ENCODE measurements at places on chromosomes 5 and 9.
A peak's percentile ranks its signal among the peaks of the same experiment; 100 is the strongest.

DNA sequence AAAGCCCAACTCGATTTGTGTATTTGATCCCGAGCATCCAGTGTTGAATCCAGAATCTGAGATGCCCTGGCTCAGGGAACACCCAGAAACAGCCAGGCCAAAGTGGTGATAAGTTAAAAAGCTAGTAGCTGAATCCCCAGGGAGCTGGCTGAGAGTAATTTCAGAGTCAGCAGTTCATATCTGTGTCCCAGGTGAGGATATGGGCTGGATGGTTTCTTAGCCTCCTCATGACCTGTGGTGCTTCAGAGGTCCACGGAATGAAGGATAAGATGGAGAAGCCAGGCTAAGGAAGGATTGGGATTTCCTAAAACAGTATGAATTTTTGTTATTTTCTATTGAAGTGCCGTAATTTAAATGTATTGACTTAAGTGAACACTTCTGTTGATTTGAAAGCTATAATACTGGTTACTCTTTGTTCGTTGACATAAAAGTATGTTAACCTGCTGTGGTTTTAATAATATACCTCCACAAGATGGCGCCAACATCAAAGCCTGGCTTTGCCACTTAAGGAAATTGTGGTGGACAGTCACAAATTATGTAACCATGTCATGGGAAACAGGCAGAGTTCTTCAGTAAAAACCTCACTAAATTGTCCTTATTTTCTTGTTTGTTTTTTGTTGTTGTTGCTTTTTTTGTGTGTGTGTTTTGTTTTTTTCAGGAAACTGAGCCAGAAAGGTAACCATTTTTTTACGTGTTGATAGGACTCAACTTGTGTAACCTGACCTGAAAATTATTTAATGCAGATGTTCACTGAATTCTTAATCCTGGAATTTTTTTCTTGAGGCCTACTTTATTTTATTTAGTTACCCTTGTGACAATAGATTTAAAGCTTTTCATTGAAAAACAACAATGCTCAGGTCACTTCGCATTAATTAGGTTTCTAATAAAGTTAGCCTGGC, 11.4 kb downstream of the MTAP start:
- peak; percentile 76 for DNase-seq
- no peaks in the 10 kb centered on the region for H3K27me3 ChIP-seq
- no peaks in the 10 kb centered on the region for H3K4me1 ChIP-seq
- H3K36me3 ChIP-seq, result peaks cover 32% of the 10 kb centered on the region
- H3K27ac ChIP-seq, result no peak overlapping the region

GRCh38 chr5:88657136-88657535, 225.8 kb downstream of the MEF2C start:
- DNase-seq, result no peak
- H3K27me3 ChIP-seq, result peaks cover 14% of the 10 kb centered on the region
- no peak overlapping the region for H3K27ac ChIP-seq

- H3K36me3 ChIP-seq, result no peaks in the 10 kb centered on the region
- H3K27ac ChIP-seq, result no peak overlapping the region
- no peak overlapping the region for H3K4me3 ChIP-seq
- no peaks in the 10 kb centered on the region for H3K27me3 ChIP-seq
- H3K4me1 ChIP-seq, result no peaks in the 10 kb centered on the region
Observed at GRCh38 chr9:20048437-20048836, 259.6 kb upstream of the SLC24A2 start.

DNA sequence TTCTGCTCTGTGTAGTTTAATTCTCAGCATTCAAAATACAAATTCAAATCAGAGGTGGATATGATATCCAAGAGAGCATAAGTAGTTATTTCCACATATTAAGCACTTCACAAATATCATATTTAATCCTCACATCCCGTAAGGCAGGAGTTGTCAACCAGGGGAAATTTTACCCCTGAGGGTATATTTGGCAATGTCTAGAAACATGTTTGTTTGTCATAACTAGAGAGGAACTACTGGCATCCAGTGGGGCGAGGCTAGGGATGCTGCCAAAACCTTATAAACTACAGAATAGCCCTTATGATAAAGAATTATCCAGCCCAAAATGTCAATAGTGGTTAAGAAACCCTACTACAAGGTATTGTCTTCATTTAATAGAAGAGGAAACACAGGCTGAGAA, 619.4 kb downstream of the SLCO4C1 start:
- no peak overlapping the region for H3K4me3 ChIP-seq
- H3K27ac ChIP-seq, result no peak overlapping the region
- H3K27me3 ChIP-seq, result no peaks in the 10 kb centered on the region
- no peaks in the 10 kb centered on the region for H3K4me1 ChIP-seq

DNA sequence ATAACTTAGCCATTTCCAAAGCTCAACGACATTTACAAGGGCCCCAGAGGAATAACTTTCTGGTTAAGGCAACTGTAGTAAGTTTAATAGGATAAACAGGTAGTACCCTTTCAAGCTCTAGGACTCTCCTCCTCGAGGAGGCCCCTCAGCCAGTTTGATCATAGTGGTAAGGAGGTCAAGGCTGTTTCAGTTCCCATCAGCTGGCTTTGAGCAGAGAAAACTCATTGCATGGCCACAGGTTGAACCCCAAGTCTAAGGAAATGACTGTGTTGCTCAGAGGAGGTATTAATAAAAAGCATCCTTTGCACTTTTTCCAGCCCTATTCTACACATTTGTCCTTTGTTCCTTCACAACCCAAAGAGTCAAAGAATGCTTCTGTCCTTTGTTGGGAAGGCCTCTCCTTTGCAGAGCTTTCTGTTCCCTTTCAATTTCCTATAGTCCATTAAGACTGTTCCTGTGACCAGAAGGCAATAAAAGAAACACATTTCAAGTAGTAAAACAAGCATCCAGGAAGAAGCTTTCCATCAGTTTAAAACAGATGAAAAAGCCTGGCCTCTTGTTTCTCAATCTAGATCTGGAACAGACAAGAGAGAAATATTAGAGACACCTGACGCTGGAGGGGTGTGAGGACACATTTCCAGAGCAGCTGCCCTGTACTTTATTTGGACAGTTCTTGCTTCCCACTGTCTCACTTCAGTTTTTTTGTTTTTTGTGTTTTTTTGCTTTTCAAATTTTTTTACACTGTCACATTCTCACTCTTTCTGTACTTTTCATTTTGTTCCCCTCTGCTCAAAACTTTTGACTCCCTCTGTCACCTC, 54.1 kb downstream of the PRRC1 start:
- H3K36me3 ChIP-seq, result no peaks in the 10 kb centered on the region
- no peaks in the 10 kb centered on the region for H3K27me3 ChIP-seq
- H3K4me1 ChIP-seq, result no peaks in the 10 kb centered on the region
- H3K27ac ChIP-seq, result no peak overlapping the region

Data from right atrium auricular region (tissue), 2 donors.